ENCODE measurements at places on chromosomes 7 and 10.

- no peak for DNase-seq
Measured at GRCh38 chr7:45102785-45103712, 8.4 kb downstream of the TBRG4 start.

DNA sequence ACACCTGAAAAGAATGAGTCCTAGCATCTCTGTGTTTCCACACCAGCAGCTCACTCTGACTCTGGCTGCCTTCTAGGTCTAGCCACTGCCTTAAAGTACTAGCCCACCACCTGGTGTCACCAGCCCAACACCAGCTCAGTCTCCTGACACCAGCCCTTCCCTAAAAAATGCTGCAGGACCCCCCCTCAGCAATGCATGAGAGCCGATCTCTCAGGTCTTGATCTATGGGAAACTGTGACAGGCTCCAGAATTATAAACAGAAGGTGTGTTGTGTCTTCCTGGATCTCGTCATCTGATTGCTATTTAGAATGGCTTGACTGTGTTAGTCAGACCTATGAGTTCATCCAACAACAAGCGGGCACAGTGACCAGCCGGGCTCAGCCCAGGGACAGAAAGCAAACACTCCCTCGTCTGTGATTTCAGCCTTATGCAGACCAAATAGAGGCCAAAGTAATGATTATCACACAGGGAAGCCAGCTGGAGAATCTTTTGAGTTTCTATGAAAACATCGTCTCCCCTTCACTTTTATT lies 66.6 kb downstream of the CUBN start:
- peak; percentile 83 for DNase-seq

DNA sequence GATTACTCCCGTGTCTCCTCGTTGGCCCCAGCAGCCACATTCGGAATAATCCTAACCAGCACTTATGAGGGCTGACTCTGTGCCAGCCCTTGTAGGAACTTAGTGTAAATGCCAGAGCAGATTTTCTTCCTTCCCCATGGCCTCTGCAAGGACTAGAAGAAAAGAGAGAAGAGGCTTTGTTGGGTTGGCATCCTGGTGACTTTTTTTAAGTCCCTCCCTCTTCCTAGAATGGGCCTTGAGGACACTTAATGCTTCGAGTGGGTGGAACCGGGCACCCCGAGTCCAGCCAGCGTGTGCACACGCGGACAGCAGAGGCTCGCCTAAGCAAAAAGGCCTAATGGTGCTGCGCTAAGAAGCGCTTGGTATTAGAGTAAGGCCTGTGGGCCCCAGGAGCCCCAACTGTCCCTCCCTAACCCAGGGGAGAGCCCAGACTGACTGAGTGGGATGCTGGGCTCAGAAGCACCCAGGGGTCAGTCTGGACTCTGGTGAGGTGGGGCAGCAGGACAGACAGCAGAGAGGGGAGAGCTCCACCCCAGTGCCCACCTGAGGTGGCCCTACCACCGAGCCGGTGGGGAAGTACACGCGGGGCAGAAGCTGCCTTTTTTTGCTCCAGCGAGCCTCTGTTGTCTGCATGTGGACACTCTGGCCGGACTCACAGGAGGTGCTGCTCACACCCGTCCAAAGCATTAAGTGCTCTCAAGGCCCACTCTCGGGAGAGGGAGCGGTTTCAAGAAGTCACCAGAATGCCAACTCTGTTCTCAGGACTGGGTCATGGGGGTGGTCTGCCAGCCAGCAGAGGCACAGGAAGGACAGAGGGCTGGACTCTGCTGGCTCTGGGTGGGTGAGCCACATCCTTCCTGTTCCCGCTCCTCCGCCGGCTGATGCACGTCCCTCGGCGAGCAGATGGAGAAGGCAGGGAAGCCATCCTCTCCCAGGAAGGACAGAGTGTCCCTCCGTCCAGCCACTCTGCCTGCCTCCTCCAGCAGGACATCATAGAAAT lies 12.5 kb downstream of the ITPRIP start:
- DNase-seq = no peak

DNA sequence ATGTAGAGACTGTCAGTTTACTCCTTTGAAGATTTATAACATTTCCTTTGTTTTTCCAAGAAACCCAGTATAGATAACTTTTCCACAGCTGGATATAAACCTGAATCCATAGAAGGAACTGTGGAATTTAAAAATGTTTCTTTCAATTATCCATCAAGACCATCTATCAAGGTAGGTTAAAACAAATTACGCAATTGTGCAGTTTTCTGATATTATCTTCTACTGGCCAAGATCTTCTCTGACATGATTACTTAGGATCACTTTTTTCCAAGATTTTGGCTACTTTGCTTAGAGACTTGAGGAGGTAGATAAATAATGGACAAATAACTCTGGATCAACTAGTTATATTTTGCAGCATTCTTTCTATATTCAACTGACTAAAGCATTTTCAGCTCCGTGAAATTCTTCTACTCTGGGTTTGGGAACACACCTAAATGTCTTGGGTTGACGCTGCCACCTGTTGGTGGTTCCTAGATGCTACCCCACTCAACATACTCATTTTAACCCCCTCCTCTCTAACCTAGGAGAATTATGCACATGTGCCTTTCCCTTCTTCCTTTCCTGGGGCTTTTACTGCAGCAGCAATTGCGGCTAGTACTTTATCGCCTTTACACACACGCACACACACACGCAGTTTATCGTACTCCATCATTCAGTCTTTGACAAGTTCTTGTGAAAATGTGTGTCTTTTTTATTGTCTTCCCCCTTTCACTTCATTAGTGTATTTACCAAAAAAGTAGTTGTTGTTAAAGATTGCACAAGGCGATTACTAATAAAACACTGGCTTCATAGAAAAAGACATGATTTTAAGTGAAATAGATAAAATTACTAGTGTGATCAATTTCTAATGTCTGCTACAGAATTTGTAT lies 32.7 kb downstream of the ABCB5 start:
- DNase-seq = no peak
